ENCODE measurements at places on chromosomes 7 and 10.
A peak's percentile ranks its signal among the peaks of the same experiment; 100 is the strongest.

GRCh38 chr10:82020999-82021398 lies 146.0 kb downstream of the NRG3 start:
- no peak for DNase-seq

- DNase-seq: no peak
These were observed 150.2 kb downstream of the TCF7L2 start for GRCh38 chr10:113100281-113100680.

GRCh38 chr7:143413123-143413522 lies 4.5 kb upstream of the EPHA1 start:
- DNase-seq: no peak

- DNase-seq: no peak
These were observed 196.7 kb downstream of the MTERF1 start for GRCh38 chr7:91683823-91684222.

- DNase-seq: no peak
These were observed 63.1 kb upstream of the ADRB1 start for GRCh38 chr10:113980408-113981087.

DNA sequence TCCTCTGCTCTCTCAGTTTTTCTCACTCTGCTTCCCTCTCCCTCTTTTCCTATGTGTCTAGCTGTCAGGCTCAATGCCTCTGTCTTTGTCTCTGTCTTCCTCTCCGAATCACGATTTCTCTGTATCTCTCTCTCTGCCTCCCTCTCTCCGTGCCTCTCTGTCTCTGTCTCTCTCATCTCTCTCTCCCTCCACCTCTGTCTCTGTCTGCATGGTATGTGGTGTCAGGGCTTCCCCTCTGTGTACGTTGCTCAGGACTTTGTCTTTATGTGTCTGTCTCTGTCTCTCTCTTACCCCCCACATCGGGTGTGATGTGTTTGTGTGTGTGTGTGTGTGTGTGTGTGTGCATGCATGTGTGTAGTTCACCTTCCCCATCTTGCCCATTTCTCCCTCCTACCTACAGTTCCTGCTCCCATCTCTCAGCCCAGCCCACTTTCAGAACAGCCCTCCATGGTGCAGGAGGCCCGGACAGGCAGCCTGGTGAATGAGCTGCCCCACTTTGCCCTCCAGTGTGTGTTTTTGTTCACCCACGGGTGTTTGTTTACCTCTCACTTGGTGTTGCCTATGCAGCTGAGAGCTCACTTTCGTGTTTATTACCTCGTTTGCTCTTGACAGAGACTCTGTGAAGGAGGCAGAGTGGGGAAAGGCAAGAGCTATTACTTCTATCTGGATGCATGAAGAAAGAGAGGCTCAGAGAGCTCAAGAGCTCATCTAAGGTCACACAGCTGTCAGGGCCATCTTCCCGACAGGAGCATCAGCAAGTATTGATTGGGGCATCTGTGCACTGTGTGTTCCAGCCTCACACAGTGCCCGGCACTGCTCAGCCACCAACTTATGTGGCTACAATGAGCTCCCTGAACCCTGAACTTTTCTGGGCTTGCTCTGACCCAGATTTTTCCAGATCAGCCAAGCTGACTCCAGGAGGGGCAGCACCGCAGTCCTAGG lies 163.5 kb upstream of the ZMIZ1 start:
- DNase-seq: no peak

- no peak for DNase-seq
These were observed 47.8 kb downstream of the NRCAM start for GRCh38 chr7:108408296-108408991.

GRCh38 chr7:139767561-139767982 lies 10.2 kb downstream of the HIPK2 start:
- no peak for DNase-seq

DNA sequence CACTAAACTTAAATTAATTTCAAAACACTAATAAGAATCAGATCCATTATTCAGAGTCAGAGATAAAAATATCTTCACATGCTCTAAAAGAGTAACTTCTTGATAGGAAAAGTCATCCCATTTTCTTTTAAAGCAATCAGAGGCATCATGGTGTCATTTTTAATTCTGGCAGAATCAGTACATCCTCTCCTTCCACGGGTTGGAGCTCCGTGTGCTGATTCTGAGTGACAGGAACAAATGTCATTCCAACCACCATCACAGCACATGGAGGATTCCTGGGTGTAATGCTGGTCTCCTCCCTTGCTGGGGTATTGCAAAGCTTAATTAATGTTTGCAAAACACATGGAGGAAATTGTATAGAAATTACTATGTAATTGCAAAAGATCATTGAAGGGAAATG lies 114.5 kb upstream of the IMMP2L start:
- DNase-seq: no peak

- peak; percentile 14 for DNase-seq
These were observed 86.5 kb downstream of the RALA start for GRCh38 chr7:39709768-39710311.

DNA sequence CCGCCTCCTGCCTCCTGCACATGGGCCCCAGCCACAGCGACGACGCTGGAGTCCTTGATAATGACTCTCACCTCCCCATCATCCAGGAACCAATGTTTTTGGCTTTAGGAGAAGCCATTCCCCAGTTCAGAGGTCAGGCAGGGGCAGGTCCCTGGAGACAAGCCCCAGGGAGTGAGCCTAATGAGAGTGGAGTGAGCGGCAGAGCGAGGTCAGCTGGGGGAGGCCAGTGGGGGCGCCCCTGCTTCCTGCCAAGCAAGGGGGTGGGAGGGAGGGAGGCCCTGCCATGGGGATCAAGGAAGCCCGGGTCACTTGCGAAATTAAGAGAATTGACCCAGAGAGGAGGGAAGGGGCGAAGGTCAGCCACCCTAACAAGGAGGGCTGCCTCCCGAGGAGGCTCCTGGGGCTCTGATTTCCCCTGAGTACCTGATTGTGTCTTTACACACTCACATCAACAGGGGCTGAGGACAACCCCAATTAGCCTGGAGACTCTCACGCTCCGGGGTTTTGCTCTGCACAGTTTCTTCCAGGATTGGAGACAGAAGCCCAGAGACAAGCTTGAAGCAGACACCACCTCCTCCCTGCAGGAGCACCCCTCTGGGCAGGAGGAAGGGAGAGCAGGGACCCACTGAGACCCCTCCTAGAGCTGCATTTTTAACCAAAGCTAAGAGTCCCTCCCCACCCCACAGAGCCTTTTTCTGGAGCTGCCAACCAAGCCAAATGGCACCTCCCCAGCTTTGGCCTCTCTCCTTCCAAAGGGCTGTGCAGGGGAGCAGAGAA lies 112.1 kb downstream of the COL13A1 start:
- no peak for DNase-seq

GRCh38 chr7:121394709-121395140 lies 1.4 kb downstream of the FAM3C start:
- DNase-seq: no peak

GRCh38 chr10:90337316-90337715 lies 520.5 kb downstream of the HTR7 start:
- no peak for DNase-seq

GRCh38 chr7:51075681-51076580 lies 240.7 kb downstream of the COBL start:
- DNase-seq: no peak

- DNase-seq: no peak
These were observed 31.7 kb downstream of the PAPOLB start for GRCh38 chr7:4830176-4830575.

DNA sequence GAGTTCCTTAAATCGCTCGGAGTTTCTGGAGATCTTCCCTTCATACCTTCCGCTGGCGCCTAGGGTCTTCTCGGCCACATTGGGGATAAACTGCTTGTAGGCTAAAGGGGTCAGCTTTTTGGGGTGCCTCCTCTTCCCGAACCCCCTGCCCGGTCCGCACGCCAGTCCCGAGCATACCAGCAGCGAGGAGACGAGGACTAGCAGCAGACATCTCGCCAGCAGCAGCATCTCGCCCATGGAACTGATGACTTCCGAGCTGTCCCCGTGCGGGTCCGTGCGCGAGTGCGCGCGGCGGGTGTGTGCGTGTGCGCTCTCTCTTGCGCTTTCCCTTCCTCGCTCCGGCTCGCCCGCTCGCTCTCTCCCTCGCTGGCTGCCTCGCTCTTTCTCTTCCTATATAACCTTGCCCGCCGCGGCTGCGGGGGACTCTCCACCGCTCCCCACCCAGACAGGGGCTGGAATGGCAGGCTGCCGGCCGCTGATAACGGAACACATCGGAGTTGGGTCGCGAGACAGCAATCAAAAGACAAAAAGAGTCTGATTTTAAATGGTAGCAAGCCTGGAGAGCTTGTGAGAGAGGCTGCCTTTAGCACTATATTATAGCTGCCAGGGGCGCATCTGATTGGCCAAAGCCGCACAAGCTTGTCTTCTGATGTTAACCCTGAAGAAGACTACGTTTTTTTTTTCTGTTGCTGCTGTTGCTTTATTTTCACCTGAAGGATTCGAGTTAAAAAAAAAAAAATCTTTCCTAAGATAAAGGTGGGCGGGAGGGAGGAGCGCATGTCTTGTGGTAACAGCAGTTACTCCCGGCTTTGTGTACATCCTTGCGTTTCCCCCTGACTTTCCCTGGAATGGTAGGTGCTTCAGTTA lies at the start of gene SHH:
TSS of gene SHH (minus strand) at position 569 of the 867 bp plus-strand sequence. CDS start at position 228, 341 bp downstream.
- DNase-seq: peak; percentile 90

GRCh38 chr10:70761031-70761601 lies 24.1 kb downstream of the TBATA start:
- DNase-seq: no peak

DNA sequence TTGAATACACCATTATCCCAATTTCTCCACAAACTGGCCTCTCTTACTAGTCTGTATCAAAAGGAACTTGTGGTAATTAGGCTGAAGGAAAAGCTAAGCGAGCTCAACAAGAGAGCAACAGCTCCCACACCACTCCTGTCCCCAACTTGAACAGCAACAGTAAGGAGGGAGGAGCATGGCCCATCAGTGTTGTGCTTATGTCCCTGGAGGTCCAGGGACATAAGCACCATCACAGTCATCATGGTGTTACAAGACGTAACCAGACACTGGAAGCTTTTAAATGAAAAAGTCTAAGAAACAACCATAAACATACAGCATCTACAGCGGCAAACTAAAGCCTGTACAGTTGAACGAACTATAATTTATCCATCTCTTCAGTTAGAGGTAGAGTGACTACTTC lies 989 bp downstream of the ERLIN1 start:
- DNase-seq: no peak

DNA sequence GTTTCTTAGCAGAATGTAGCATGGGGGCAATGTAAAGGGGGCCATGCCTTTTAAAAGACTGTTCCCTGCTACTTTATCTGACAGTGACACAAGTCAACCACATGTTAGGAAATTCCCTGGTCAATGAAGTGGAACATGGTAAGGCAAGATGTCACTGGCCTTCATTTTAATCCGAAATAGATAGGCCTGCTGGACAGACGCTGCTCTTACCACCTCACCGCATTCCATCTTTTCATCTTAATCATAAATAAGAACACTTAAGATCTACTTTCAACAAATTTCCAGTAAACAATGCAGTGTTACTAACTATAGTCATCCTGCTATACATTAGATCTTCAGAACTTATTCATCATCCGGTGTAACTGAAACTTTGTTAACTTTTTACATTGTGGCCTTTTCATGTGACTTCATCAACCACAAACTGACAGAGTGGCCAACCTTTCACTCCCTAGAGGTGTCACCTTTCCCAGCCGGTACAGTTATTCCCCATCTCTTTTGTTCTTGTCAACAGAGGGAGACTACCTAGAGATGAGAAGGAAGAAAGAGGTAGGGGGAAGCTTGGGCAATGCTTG lies 15.6 kb downstream of the ASB4 start:
- no peak for DNase-seq

DNA sequence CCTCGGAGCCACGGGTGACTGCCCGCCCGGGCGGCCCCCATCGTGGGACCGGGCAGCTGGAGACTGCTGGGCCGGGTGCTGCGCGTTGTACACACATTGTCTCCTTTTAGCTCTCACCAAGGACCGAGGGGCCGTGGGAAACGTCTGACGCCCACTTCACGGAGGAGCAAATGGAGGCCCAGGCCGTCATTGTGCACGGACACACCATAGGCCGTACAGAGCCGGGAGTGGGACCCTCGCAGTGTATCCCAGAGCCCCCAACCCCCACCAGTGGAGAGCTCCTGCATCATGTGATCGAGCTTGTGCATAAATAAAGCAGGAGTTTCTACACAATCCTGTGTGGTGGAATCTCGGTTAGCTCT lies 722 bp downstream of the DENND10 start:
- peak; percentile 74 for DNase-seq

DNA sequence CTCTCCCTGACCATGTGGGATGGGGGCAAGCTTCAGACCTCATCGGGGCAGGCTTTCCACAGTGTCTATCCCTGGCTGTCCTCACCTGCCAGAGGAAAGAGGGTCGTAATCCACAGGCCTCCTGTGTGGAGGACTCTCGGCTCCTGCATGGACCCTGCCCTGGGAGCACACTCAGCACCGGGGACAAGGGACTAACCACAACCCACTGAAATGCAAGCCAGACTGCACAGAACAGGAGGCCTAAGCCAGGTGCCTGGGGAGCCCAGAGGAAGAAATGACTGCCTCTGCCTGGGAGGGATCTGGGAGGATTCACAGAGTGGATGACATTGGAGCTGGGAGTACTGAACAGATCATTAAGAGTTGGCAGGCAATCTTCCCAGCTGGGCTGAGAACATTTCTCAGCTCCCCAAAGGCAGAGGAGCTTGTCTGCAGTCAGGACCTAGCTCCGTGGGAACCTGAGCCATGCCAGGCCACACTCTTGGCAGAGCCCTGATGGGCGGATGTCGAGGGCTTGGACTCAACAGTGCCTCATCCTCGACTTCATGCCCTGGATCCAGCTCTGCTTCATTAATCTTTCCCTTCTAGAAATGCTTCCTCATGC lies 213.4 kb downstream of the USP6NL start:
- peak; percentile 17 for DNase-seq

- no peak for DNase-seq
These were observed 268.0 kb upstream of the ZMIZ1 start for GRCh38 chr10:78800535-78801320.

DNA sequence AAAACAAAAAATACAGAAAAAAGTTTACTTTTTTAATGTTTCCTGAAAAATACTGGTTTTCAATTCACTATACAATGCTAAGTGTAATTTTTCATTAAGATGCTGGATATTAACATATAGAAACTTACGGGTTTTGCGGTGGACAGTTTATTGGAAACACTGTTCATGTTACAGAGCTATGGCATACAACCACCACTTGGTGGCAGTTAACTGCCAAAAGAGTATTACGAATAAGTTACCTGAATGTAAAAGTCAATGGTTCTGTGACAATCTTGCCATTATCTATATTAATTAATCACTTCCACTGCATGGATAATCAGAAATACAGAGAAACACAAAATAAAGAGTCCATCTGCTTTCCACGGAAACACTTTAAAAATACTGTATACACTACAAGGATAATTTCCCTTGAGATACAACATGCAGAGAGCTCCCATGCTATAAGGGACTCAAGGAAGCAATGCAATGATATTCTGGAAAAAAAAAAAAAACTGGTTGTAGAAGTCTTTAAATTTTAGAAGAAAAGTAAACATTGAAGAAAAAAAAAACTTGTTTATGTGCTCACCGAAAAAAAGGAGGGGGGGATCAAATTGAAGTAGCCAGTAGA lies 97.0 kb downstream of the TPK1 start:
- DNase-seq: no peak

DNA sequence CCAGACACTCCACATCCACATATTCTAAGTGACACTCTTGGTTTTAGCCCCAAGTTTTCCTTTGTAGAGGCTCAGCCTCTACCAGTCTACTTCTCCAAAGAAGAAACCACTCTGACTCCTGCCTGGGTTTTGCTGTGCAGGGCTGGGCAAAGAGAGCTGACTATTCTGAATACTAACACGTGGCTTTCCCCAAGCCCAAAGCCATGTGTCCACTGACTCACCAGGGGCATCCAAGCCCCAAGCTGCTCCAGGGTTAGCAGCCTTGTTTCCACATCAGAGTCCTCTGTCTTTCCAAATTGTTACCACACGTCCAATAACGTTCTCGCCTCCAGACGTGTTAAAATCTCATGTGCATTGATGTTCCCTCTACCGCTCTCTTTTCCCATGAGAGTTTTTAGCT lies 8.7 kb downstream of the GALNTL5 start:
- no peak for DNase-seq

Data from posterior cingulate gyrus (tissue), 11 donors.